Glutamatergic neuron (in vitro differentiated cells): ENCODE measurements at places on chromosomes 1 and 21.

DNA sequence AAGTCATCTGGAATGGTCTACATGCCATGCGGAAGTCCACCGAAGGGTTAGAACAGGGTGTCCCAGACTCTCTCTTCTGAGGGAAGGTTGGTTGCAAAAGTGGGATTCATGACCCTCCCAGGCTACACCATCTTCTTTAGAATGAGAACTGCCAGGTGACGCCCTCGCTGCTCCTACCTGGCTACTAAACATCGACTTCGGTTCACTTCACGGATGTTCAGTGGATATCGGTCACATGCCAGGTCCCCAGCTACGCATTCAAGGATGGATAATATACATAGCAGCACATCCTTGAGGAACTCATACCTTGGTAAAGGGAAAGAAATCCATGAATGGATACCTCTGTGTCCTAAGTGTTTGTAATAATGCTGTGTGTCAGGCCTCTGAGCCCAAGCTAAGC, 3.3 kb upstream of the OPTC start:
- no peak for DNase-seq

DNA sequence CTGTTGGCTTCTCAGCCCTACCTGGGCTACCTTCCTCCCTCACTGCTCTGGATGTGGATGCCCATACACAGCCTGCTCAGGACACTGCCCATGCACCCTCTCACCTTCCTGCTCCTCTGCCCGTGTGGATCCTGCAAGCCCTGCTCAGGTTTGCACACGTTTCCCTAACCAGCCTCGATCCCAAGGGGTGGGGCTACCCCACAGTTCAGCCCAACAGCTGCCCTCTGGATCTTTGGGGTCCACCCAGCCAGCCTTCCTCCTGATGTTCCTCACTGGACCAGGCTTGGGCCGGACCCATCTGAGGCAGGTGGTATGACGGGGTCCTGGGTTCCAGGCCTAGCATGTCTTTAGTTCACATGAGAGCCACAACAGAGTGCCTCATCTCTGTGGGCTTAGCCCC, 4.7 kb downstream of the TMEM54 start:
- no peak for DNase-seq

- DNase-seq, result no peak
Measured at GRCh38 chr1:4219826-4220225, 319.8 kb upstream of the C1orf174 start.

DNA sequence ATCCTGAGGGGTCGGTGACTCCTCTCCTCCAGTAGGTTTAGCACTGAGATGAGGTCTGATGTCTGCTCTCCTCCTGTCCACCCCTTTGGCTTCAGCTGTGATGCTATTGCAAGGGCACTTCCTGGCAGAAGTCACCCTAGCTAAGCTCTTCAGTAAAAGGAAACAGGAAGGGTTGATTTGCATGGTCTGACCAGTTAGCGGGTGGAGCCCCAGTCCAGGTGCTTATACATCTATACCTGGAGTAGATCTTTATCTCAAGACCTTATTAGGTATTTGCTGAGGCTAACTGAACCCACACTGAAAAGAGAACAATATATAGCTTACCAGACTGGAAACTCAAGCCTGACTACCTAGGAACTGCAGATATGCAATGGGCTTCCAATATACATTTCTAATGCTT, 28.9 kb upstream of the NFASC start:
- no peak for DNase-seq

DNA sequence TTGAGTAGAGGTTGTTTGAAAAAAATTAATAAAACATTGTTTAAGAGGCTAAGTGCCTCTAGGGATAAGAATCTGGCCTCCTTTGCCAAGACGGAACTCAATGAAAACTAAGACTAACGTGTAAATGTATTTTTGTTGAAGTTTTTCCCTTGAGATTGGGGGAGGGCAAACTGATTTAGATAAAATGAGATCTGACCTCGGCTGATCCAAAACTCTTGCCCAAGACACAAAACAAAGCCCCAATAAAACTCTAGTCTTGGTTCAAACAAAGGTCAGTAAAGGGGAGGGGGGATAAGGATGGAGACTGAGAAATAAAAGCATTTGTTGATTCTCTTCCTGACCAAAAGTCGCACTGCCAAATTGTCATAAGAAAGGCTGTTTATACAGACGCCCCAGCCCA, 134.8 kb upstream of the DPT start:
- DNase-seq, result no peak

DNA sequence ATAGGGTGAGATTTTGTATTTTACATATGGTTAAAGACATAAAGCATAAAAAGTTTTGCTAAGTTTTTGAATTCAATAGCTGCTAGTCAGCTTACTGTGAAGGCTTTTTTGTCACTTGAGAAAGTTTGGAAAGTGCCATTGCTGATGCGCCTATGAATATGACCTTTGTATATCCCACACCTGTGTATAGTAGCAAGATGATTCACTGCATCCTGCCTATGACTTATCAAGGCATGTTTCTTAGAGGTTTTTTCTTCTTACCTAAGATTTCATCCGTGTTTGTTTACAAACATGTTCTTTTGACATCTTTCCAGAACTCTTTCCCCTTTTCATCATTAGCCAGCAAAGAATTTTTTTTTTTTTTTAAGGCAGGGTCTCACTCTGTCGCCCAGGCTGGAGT, 51.5 kb downstream of the PRKAA2 start:
- no peak for DNase-seq

DNA sequence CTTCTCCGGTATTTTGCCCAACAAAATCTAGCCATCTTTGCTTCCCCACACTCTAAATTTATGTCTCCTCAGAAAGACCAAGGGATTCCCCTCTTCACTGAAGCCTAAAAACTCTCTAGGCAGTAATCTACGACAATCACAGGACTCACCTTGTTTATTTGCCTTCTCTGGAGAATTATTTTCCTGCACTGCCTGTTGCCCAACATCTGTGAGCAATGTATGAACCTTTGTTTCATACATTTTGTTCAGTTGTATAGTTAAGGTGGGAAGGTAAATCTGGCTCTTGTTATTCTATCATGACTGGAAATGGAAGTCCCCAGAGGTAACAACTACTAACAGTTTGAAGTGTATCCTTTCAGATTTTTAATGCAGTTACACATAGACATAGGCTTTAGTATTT, 2.2 kb downstream of the COPA start:
- no peak for DNase-seq
